ENCODE measurements at places on chromosomes 7 and 10. TPM values are rescaled to one million over a fixed set of nuclear protein-coding genes. Genes with fewer than 3 reads are reported as not detected.

GRCh38 chr7:55426676-55427075, 61.5 kb downstream of the LANCL2 start:
- DNase-seq: no peak

DNA sequence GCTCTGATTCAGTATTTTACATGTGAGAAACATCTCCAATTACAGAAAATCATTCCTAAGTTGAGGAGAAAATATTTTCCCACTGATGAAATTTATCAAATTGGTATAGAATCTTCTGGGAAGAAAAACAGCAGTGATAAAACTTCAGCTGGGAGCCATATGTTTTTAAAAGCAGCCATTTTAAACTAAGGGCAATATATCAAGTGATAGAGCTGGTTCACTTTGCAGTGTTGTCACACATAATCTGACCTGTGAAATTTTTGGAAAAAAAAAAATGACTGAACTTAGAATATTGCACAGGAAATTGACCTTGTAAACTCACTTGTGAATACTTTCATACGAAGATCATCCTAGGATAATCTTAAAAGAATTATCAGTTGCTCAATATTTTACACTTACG, 10.5 kb upstream of the EZH2 start:
- DNase-seq: no peak

DNA sequence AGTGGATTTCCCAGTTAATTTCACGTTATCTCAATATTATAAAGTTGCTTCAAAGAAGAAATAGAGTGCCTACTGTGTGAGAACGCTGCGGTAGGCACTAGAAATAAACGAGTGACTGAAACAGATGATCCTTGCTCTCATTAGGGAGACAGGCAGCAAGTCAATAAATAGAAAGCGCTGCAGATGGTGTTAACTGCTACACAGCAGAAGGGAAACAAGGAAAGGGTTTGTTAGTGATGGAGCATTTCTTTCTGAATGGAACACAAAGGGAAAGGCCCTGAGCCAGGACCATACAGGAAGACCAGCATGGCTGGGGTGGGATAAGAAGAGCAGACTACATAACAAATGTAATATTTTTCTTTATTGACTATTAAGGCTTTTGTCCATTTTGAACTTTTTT, 235.2 kb downstream of the MALRD1 start:
- DNase-seq: no peak

Gene TMEM270
- total RNA-seq: 0.25 TPM

- DNase-seq: no peak
Observed at GRCh38 chr10:93378997-93379730, 103.0 kb downstream of the MYOF start.

- no peak for DNase-seq
Observed at GRCh38 chr10:105070952-105071351, 429.9 kb downstream of the SORCS3 start.

- DNase-seq: no peak
Observed at GRCh38 chr10:90175161-90175681, 473.8 kb downstream of the KIF20B start.

GRCh38 chr10:89355394-89355931, 22.4 kb upstream of the IFIT1B start:
- DNase-seq: no peak

Gene C7orf57
- total RNA-seq: not detected

GRCh38 chr7:4108951-4109350, 573.1 kb upstream of the FOXK1 start:
- DNase-seq: no peak

DNA sequence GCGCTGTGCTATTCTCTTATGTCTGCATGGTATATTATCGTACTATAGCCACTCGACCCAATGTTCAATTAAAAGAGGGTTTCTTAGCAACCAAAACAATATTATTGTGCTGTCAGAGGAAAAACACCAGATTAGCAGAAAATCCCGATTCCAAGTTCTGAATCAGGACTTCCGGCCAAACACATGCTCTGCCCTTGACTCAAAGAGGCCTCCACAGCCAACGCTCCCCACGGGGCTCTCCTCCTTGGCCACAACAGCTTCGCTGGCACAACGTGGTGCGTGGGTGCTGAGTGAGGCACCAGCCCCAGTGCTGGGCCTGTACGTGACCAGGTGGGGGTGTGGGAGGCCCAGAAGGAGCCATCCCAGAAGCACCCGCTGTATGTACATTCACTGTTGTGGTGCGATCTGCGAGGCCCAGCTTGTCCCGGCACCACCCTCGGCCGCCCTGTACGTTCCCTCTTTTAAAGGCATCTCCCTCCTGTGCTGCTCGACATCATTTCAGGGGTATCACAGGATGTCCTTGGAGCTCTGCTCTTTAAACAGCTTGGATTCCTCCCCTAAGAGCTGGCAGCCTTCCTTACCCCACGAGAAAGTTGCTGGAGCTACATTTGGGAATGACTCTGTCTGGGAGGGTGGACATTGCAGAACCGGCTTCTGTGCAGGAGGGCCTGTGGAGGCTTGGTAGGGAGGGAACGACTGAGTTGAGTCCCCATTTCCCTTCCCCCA, 736.2 kb downstream of the PARD3 start:
- DNase-seq: no peak

Gene MRPS17
- total RNA-seq: 5.4 TPM

Gene NYAP1
- total RNA-seq: 0.69 TPM

GRCh38 chr7:24827589-24827988, 70.3 kb upstream of the GSDME start:
- no peak for DNase-seq

All from pancreas (tissue), 10 donors.